ENCODE measurements at places on chromosomes 4 and X.

GRCh38 chrX:102745857-102746584 lies 25.5 kb downstream of the GPRASP3 start:
- no peak for DNase-seq

DNA sequence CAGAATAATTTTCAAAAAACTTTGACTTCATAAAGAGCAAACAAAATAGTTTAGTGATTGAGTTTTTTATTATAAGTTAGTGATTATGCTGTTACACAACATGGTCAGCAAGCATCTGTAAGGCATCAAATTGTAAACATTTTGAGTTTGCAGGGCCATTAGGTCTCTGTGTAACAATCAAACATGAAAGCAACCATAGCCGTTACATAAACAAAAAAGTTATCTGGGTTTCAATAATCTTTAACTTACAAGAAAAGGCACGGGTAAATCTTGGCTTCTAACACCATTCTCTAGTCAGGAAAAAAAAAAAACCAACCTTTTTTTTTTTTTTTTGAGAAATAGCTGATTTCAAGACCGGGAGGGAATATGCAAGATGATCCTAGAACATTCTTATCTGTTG lies 1941.1 kb downstream of the PCDH7 start:
- no peak for DNase-seq

GRCh38 chr4:38846015-38846414 lies 10.6 kb downstream of the TLR6 start:
- no peak for DNase-seq

DNA sequence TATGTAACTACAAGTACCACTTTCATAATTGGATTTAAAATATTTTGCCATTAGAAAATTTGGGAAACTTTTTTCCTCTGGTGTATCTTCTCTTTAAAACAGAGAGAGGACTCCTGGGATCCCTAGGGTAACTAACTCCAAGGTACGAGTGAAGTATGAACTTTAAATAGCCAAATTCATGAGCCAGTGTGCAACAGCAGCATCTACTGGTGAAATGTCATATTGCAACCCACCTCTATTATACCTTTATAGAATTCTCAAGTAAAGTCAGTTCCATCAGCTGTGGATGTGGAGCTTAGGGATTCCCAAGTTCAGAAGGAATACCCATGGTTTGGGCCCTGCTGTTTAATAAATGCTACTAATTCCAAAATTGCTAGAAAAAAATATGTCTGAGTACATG lies 282.7 kb upstream of the TAPT1 start:
- DNase-seq: no peak

DNA sequence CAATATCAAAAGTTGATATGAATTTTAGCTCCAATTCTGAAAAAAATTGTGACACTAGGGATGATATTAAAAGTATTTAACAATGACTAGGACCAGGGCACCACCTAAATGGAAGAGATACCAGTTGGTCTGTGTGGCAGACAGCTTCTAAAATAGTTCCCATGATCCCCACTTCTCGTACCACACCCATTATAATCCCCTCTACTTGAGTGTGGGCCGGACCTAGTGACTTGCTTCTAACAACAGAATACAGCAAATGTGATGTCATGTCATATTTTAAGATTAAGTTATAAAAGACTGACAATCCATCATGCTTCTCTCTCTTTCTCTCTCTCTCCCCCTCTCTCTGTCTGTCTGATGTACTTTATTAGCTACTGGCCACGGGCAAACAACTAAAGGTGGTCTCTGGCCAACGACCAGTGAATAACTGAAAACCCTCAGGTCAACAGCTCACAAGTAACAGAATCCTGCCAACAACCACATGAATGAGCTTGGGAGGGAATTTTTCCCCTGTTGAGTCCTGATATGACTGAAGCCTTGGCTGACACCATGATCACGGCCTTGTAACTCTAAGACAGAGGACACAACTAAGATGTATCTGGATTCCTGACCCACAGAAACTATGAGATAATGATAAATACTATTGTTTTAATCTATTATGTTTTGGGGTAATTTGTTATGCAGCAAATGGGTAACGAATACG lies 34.4 kb downstream of the FAM13A start:
- no peak for DNase-seq

Data from NCI-H1105 treated with DMSO at 0.1 percent for 48 hours (cell line).